Activated T-cell treated with anti-CD3 and anti-CD28 coated beads, Interleukin-2, amount 50 U/mL, for 72 hours (primary cell): ENCODE measurements at places on chromosomes 4 and X. TPM values are rescaled to one million over a fixed set of nuclear protein-coding genes. Genes with fewer than 3 reads are reported as not detected.

DNA sequence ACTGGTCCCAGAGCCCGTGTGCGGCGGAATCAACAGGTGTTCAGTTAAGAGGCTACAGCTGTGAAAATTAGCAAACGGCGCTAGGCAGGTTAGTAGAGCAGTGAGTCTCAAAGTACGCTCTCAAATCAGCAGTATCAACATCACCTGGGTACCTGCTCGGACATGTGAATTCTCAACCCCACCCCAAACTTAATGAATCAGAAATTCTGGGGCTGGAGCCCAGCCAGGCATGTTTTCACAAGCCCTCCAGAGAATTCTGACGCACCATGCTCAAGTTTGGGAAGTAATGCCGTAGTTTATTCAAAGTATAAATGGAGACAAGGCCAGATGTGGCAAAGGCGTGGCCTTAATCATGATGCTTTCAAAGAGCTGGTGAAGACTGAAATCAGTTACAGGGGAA, 58.2 kb upstream of the PTCHD1 start:
- no peak for DNase-seq

The REELD1 gene
- total RNA-seq: 0.97 TPM

DNA sequence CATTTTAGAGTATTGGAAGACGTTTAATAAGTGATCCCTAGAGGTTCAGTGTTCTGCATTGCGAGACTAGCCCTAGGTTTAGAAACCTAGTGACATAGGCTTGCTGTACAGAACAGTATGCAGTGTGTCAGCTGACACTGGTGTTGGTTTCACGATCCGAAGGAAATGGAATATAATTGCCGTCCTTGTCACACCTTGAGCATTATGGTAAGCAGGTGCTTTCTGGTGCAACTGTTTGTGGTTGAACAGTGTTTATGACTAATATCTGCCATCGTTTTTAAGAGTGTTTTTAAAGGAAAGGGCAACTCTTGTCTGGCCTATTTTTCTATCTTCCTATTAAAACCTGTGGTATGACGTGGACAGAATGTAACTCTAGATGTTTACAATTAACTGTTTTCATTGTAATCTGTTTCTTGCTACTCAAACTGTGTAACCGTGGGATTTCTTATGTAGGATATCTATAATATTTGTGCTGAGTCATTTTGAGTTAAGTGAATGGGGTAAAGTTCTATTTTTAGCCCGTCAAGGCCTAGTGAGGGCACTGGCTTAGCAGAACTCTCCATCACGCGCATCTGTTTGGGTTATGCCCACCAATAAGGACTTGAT, 53.8 kb upstream of the TBC1D14 start:
- DNase-seq: peak; percentile 19

DNA sequence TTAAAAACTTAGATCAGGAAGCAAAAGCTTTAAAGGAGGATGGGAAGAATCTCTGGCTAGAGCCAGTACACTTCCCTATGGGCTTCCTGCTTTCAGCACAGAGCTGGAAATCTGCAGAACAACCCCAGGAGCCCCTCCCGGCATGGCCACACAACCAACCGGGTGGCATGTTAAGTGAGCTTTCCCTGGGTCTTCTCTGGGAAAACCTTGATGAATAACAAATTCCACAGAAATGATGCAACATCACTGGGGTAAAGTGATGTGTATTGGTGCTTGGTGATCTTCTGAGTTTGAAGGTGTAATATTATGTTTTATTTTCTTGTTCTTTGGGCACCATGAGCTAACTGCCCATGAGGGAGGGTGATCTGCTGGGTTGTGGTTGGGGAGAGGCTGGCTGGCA, 22.1 kb downstream of the NHS start:
- DNase-seq: no peak

GRCh38 chr4:53961351-53961750, 103.1 kb downstream of the CHIC2 start:
- DNase-seq: no peak

DNA sequence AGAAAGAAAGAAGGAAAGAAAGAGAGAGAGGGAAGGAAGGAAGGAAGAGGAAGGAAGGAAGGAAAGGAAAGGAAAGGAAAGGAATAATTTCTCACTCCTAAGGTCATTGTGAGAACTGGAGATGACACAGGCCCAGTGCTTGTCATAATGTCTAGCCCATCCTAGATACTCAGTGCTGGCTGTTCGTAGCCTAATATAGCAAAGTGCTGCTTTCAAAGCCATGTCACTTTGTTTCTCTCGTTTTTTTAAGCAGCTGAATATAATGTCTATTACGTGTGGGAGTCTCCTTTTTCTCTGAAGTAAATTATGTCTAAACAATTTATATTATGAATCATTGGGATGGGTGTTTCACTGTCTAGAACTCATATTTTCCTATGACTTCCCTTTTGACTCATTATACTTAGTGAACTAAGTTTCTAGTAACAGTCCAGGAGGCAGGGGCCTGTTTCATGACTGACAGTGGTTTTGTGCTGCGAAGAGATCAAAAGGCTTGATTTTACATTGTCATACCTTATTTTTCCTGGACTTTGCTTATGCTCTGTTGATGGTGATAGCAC, 327.0 kb upstream of the ZFP42 start:
- no peak for DNase-seq

The FAM53A gene
- 1.4 TPM for total RNA-seq

DNA sequence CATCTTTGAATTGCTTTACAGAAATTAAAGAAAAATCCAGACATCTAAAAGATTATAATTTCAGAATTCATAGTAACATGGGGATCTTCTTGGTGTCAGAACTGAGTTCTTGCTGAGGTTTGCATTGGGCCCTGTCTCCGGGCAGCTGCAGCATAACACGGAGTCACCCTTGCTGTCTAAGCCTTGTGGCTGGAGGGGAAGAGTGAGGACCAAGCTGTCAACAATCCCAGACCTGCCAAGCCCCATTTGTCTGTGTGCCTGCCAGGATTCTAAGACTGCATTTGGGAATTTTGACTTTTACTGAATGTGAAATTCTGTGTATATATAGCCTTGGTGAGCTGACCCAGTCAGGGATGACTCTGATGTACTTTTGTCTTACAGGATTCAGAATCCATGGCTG, 25.2 kb upstream of the NAP1L5 start:
- no peak for DNase-seq

- DNase-seq: no peak
Observed at GRCh38 chrX:48472225-48472624, 2.2 kb upstream of the SLC38A5 start.

GRCh38 chr4:143344774-143345173, 8.1 kb downstream of the GAB1 start:
- DNase-seq: no peak

The GPRIN3 gene
- 32.3 TPM for total RNA-seq

DNA sequence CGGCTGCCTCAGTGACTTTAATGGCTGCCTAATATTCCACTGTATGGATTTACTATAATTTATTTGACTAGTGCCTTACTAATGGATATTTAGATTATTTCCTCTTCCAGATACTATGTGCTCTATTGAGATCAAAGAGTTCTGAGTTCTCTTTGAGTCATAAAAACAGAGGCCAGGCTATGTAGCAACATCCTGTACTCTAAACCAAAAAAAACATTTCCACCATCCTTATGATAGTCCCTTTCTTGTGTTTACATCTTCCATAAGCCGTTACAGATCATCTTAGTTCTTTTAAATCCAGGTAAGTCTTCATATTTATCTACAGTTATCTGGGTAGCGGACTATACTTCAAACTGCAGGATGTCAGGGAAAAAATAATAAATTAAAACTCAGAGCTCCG, 56.6 kb upstream of the TMEM184C start:
- no peak for DNase-seq

DNA sequence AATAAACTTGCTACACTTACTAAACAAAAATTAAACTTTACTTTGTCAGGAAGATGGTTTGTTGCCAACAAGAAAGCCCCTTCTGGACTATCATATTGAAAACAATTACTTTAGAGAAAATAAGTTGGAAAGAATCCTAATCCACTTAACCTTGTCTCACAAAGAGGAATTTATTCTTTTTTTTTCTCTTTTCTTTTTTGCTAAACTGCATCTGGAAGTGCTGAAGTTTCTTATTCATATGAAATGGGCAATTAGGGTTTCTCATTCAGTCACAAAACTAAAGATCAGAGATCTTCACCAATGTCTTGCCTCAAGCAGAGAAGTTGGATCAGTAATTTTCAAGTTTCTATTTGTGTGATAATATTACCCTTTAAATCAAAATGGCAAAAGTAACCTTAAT, 234.9 kb upstream of the AMOT start:
- DNase-seq: no peak

GRCh38 chrX:16186380-16187007, 19.2 kb downstream of the MAGEB17 start:
- DNase-seq: no peak

DNA sequence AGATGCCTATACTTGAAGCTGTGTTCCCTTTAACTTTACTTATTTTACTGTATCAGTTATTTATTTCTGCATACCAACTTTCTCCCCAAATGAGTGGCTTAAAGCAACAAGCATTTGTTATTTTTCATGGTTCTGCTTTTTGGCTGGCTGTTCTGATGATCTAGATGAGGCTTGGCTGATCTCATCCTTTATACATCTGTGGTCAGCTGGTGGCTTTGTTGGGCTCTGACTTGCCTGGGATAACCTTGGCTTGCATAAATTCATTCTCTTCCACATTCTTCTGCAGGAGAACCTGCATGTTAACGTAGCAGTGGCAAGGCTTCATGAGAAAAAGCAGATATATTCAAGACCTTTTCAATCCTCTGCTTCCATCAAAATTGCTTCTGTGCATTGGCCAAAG, 1317.6 kb downstream of the ADGRL3 start:
- no peak for DNase-seq

- DNase-seq: no peak
Observed at GRCh38 chrX:10479508-10479907, 140.9 kb downstream of the MID1 start.

DNA sequence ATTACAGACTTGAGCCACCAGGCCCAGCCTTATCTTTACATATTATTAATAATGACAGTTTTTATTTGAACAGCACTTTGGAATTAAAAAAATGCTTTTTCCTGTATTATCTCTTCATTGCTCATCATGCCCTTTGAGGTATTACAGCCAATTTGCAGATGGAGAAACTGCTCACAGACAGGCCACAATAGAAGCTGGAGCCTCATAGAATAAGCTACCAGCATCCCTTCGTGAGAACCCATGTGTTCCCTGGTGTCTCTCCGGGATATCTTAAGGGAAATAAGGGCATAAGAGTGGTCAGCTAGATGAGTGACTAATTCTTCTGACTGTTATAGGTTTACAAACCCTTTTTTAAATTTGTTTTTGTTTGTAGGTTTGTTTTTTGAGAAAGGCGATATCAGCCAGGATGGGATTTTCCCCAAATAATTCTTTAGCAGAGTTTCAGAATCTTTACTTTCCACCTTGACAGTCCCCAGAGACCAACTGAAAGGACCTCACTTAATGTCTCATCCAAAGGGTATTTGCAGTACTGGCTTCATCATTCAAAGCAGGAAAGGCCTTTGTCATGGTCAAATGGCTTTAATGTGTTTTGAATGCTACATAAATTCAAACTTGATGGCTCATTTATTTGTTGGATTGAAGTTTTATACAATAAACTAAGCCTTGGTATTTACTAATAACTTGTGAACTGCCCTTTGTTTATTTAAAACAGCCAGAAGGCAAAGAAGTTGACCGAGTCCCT, 48.0 kb upstream of the SOD3 start:
- no peak for DNase-seq

The IL3RA gene
- total RNA-seq: 7.5 TPM

DNA sequence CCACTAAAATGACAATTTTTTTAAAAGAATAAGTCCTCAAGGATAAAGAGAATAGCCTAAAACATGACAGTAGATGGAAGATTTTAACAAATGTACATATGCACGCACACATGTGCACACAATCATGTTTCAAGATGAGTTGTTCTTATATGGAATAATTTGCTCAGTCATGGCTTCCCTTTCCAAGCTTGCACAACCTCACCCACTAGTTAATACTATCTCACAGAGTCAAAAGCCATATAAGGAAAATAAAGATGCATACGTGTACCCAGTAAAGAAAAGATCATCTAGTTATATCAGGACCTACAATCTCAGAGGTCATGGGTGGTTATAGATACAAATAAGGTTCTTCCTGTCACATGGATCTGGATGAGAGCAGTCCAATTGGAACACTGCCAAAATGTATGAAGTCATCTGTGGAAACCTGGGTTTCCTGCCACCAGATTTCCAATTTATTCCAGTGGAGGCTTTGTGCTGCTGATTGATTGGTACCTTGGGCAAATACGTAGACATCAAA, 56.1 kb downstream of the FAM13A start:
- no peak for DNase-seq

- no peak for DNase-seq
Observed at GRCh38 chrX:69264158-69264581, 98.9 kb upstream of the PJA1 start.

GRCh38 chrX:39514801-39515200, 583.0 kb downstream of the BCOR start:
- DNase-seq: no peak

GRCh38 chr4:7976025-7976424, 36.4 kb upstream of the AFAP1 start:
- no peak for DNase-seq

- no peak for DNase-seq
Observed at GRCh38 chr4:81508411-81509185, 36.9 kb upstream of the RASGEF1B start.

The OFD1 gene
- total RNA-seq: 66.7 TPM

GRCh38 chr4:20687864-20688263, 12.4 kb upstream of the PACRGL start:
- no peak for DNase-seq

DNA sequence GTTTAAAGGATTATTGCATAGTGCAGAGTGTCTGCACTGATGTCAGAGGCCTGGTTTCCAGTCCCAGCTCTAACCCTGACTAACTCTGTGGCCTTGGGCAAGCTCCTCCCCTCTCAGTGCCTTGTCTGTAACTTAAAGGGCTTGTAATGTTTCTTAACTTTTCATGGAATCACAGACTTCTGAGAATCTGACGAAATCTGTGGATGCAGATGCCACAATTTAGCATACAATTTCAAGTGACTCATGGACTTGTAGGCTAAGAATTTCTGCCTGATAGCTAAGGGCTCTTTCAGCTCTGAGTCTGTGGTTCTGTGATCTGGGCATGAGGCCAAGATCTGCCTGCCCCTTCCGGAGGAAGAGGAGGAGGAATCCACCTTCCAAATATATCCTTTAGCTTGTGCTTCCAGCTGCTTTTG, 236.9 kb downstream of the AR start:
- DNase-seq: peak; percentile 1

The TBC1D25 gene
- total RNA-seq: 20.5 TPM

The RGN gene
- total RNA-seq: not detected

DNA sequence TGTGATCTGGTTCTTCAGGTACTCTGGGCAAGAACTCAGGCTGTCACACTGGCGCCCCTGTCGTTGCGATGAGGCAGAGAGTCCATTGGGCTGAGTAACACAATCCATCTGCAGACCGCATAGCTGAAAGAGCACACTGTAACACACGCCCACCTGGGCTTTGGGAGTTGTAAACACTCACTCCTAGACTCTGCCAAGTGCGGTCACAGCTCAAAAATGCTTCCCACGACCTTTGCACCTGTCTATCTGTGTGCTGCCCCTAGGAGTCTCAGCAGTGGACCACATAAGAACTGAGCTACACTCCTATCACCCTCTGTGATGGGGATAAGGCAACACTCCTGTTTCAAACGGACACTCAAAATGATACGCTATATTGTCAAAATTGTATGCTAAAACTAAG, 2028.3 kb downstream of the PCDH7 start:
- DNase-seq: no peak

- DNase-seq: no peak
Observed at GRCh38 chrX:56932653-56933339, 62.5 kb downstream of the SPIN3 start.
